Stimulated activated CD8-positive, alpha-beta memory T cell treated with anti-CD3 and anti-CD28 coated beads, Interleukin-2, amount 100 ng/mL, for 1 hour (primary cell): ENCODE measurements at places on chromosomes 16 and 17.

- no peak for DNase-seq
Measured at GRCh38 chr17:21370430-21370829, 5.7 kb upstream of the KCNJ12 start.

DNA sequence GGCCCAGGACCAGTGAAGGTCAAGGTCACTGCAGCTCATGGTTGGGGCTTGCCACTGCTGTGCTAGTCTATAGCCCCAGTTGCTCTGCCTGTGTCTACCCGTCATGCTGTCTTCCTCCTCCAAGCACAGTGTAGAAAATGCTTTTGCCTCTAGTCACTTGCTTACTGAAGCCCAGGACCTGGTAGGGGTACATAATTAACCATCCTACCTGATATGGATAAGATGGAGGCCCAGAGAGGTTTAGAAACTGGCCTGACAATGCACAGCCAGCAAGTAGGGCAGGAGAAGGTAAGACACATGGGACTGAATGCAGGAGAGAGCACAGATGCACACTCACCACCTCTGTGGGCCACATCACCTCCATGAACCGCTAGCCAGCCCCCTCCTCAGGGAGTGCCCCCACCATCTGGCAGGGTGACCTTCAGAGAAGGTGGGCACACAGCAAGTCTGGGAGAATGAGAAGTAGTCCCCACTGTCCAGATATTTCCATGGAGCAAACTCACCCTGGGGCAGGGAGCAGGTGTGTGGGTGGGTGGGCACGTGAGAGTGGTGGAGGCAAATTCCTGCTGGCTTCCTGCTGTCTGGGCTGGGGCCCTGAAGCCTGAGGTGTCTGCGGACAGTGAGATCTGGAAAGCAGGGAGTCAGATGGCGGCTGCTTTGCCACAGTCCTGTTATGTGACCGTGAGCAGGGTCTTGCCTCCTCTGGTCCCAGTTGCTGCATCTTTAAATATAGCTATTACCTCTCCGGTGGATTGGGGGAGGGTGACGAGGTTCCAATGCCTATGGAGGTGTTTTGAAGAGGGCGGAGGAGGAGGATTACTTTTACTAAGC is 1.0 kb downstream of the CX3CL1 start:
- DNase-seq, result no peak

DNA sequence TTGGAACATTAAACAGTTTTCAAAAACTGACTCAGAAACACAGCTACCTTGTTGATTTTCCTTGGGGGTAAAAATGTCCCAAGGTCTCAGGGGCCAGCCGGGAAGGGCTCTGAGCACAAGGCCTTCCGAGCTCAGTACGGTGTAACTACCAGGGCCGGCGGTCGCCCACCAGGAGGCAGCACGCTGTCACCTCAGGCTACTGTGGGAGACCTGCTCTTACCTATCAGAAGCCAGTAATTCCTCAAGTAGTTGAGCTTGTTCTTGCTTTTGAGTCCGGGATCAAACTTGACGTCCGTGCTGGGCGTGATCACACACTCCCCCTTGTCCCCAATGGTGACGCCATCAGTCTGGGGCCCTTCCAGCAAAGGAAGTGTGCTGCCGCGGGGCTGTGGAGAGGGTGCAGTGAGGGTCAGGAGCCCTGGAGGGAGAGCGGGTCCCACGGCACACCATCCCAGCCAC is 43.4 kb upstream of the ICAM2 start:
- DNase-seq, result peak; percentile 24

DNA sequence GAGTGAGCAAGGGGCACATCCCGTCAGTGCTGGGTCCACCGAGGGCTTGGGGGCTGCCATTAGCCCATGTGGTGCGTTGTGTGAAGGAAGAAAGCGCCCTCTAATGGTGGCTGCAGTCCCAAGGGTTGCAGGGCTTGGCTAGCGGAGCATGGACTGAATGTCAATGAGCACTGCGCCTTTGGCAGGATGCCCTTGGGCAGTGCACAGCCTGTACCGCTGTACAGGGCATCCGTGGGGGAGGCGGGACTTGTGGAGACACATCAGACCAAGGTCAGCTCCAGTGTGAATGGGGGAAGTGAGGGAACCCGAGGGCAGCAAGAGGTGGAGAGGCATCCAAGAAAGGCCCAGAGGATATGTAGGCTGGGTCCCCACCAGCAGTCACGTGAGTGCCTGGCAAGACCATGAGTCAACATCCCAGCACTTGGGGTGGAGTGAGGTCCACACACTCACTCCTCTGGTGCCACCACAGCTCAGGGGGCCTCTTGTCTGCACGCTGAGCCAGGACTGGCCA is 75.5 kb upstream of the MED9 start:
- DNase-seq, result no peak

DNA sequence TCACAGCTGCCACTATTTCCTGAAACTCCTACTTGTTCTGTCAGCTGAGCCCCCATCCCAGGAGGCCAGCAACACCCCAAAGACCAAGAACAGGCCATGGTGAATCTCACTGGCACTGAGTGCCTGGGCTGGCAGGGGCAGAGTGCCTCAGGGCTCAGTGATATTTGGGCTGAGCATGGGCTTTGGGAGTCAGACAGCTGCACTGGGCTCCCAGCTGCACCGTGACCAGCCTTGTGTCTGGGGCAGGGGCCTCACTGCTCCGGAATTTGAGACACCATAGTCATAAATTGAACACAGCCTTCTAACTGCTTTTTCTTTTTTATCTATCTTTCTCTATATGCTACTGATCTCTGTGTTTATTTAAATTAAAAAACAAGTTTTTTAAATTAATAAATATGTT is 1744.2 kb downstream of the TP53TG3F start:
- DNase-seq, result no peak

GRCh38 chr17:10205549-10206185 is 7.3 kb upstream of the GAS7 start:
- DNase-seq, result no peak

DNA sequence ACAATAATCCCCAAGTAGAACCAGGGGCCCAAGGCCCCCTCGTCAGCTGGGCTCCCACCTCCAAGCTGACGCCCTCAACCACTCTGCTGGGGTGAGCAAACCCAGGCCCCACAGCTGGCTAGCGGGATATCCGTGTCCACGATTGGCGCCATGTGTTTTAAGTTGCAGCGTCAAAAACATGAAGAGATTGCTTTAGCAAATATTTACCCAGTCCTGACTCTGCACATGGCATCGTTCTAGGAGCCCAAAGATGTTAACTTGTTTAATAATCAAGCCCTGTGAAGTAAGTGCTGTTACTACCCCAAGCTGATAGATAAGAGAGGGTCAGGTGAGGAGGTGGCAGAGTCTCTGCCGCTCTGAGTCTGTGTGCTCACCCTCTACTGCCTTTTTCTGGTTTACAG is 344 bp upstream of the SEPTIN12 start:
- DNase-seq, result no peak

DNA sequence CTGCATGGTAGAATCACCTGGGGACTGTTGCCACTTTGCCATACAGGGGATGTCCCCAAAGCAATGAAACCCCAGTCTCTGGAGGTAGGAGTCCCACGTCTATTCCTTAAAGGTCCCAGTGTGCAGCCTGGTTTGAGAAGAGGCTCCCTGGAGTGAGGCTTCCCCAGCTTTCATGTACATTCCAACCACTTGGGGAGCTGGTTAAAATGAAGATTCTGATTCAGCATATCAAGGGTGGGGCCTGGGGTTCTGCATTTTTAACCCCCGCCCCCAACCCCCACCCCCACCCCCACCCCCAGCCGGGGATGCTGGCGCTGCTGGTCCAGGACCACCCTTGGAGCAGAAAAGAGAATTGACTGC is 241.2 kb downstream of the FOXL1 start:
- no peak for DNase-seq

GRCh38 chr17:50108556-50108955 is 13.4 kb downstream of the PDK2 start:
- no peak for DNase-seq

GRCh38 chr16:58389724-58390123 is 2.5 kb upstream of the GINS3 start:
- no peak for DNase-seq

DNA sequence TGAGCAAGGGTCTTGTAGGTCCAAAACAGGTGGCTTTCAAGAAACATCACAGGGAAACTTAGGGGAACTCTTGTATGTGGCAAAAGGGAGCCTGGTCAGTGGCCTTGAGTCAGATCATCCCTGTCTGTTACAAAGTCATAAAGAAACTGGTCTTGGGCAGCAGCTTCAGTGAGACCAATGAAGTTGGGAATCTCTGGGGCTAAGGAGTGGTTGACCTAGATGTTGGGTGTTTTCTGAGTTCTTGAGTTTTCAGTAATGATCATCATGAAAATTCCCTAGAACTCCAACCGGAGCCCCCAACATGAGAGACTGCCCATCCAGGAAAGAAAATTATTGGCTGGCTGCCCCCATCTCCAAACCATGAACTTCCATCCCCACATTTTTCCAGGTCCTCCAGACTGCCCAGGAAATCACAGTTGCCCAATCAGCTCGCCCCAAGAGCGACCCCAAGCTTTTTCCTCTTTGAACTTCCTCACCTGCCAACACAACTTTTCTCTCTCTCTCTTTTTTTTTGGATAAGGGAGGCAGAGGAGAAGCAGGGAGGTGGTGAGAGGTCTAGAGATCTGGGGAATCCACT is 3.9 kb downstream of the CCR7 start:
- DNase-seq, result no peak

GRCh38 chr16:63882576-63882975 is 1239.3 kb downstream of the CDH11 start:
- no peak for DNase-seq

DNA sequence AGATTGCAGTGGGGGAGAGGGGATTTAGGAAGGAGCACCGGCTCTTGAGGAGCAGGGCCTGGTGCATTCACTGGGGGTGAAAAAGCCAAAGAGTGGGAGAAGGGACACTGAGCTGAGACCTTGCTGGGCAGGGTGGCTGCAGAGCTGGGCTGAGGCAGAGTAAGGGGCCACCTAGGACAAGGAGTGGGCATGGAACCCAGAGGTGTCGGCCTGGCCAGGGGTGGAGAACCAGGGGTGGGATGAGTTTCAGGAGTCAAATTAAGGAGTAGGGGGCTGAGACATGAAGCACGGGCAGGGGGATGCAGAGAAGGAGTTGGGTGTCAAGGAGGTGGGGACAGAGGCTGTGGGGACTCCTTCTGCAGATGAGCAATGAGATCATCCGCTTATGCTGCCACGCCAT is 20.1 kb downstream of the DNAH2 start:
- no peak for DNase-seq
